Activated CD4-positive, alpha-beta T cell treated with anti-CD3 and anti-CD28 coated beads, Interleukin-2, Interleukin-4, amounts not matched to agents 100 ng/mL and 50 ng/mL, durations not matched to agents 16 hours and 8 hours (primary cell): ENCODE measurements at places on chromosomes 5 and 9.

GRCh38 chr5:125050926-125051325, 304.5 kb upstream of the ZNF608 start:
- no peak for DNase-seq

DNA sequence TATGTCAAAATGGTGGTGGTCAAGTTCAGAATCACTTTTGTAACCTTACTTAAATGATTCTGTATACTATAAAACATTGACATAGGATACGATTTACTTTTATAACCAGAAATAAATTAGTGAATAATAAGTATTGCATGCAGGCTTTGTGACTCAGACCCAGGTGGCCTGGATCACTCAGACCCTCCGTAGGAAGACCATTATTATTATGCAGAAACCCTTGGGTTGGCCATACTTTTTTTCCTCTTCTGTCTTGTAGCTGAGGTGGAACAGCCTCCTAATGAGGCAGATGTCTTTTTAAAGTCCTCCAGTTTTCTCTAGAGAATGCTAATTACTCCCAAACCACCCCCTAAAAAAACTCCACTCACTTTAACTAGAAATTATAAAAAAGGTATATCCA, 121.9 kb downstream of the LPAR1 start:
- no peak for DNase-seq

GRCh38 chr9:82353631-82354278, 365.2 kb downstream of the SPATA31D1 start:
- no peak for DNase-seq

- DNase-seq: peak; percentile 17
Measured at GRCh38 chr9:108842610-108843295, 13.0 kb downstream of the ACTL7B start.

- DNase-seq: no peak
Measured at GRCh38 chr9:105219291-105219805, 25.1 kb upstream of the SLC44A1 start.

DNA sequence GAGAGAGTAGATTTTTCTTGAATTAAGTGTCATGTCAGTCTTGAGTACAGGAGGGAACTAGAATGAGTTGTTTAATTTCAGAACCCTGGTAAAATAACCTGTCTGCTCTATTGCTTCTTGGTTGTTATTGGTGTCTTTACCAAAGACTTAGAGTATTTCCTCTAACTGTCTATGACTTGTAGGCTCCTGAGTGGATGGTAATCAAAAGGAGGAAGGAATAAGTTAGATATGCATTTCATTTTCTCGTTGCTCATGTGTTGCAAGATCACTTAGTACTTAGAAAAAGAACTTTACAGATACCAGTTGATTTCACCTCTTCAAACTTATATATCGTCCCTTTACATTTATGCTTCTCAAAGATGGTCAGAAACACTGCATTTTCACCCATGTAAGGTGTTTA, 31.1 kb downstream of the UHRF2 start:
- DNase-seq: no peak

DNA sequence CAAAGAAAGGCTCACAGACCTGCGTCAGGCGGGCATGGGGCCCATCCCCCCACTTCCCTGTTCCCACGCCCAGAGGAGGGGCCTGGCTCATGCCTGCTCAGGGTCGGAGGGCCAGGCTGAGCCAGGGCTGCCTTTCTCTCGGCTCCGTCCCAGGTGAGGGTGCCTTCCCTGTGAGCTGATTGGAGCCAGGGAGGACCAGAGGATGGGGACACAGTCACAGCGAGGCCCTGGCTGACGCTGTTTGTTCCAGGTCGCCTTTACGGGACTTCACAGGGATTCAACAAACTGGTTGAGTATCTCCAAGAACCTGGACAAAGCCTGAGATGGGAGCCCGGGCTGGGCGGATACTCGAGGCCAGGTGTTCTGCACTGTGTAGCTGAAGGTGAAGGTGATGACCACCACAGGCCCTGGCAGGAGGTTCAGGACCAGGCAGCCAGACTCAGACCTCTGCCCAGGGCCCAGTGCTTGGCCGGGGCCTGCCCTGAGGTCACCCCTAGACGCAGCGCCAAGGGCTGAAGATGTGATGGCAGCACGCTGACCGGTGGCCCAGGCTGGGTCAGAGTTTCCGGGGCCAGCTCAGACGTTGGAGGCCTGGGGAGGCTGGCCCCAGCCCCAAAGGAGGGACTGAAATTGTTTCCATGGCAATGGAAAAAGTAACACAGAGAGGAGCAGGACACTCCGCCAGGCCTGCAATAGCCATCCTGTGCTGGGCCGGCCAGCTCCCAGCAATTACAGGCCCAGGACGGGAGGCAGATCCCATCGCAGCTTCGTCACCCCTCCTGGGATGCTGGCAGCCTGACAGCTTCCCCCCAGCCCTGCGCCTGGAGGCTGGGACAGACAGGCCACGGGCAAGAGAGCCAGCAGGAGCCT, 65.3 kb upstream of the ADAMTS2 start:
- no peak for DNase-seq

DNA sequence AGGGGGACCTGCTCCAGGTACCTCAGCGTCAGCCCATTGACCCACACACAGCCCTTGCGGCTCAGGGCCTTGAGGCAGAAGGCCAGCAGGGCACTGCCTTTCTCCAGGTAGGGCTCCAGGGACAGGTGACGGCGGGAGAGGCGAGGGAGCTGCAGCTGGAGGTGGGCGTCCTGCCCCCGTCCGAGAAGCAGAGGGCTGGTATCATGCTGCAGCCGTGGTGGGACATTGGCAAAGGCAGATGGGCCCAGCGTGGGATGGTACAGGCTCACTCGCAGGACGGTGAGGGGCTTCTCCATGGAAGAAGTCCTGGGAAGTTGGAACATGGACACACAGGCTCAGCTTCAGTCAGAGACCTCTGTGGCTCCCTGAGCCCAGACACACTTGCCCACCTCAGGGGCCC, 2.5 kb upstream of the DCANP1 start:
- DNase-seq: no peak

DNA sequence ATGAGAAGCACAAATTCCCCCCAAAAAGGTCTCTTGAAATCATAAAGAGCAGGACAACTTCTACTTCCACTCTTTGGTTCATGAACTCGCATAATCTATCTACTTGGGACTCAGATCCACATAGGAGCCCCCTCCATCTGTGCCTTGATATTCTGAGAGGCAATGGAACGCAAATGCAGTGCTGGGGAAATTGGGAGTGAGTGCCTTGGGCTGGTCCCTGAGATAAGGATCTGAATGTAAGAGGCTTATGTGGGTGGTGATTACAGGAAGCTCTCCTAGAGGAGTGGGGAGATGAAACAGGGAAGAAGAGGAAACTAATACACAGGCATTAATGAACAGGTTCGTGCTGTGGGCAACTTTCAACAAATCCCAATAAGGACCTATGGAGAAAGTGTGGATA, 285.6 kb downstream of the RASEF start:
- no peak for DNase-seq
